GM18507 (cell line): ENCODE measurements at places on chromosomes 12 and 14.

DNA sequence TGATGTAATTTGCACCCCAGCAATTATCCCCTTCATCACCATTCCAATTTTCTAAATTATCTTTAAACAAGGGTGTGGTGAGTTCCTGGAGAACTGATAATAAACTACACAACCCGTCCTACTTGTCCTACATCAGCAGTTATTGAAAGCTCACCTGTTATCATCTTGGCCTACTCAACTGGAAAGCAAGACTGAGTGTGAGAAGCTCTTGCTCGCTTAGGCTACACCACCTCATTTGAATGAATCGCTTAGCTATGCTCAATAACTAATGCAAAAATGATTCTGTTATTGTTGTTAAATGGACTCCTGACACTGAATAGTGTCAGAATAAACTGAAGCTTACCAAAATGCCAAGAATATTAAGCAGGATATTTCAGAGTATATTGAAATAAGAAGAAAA, 115.4 kb upstream of the BTG1 start:
- no peak for DNase-seq

- DNase-seq: no peak
Observed at GRCh38 chr12:12997156-12997555, 2.9 kb downstream of the HEBP1 start.

GRCh38 chr14:62824086-62824485, 221.2 kb downstream of the KCNH5 start:
- DNase-seq: no peak

GRCh38 chr14:51368721-51369163, 128.7 kb downstream of the TMX1 start:
- no peak for DNase-seq

DNA sequence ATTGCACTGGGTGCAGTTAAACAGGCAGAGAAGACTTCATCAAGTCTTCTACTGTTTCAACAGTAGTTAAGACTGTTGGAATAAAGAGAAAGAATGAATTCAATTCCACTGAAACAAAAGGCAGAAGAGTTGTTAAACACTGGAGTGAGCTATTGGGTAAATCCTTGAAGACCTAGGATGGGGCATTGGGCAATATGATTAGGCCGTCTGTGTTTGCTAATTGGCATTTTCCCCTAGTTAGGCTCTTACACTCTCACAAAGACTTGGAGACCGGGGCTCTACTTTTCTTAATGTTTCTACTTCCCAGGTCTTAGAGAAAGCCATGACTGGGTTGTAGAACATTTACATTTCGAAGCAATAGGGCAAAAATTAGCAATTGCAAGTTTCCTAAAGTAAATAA, 402.1 kb downstream of the NAV3 start:
- no peak for DNase-seq

GRCh38 chr12:131511803-131512561, 198.9 kb upstream of the SFSWAP start:
- DNase-seq: no peak
